ENCODE measurements at places on chromosomes 6 and 20. TPM values are rescaled to one million over a fixed set of nuclear protein-coding genes. Genes with fewer than 3 reads are reported as not detected.

The HCK gene
- total RNA-seq = 21.4 TPM

The C6orf163 gene
- total RNA-seq = 5.2 TPM

The FAM209A gene
- 1.0 TPM for total RNA-seq

The SNAP25 gene
- total RNA-seq = 0.38 TPM

The LINC00237 gene
- not detected for total RNA-seq

The HS3ST5 gene
- not detected for total RNA-seq

The CITED2 gene
- 225 TPM for total RNA-seq

The PKHD1 gene
- total RNA-seq = 0.51 TPM

The SLC26A8 gene
- total RNA-seq = 2.0 TPM

The SLC32A1 gene
- total RNA-seq = not detected
